Activated CD4-positive, alpha-beta T cell treated with anti-CD3 and anti-CD28 coated beads, Interleukin-2, amount 10 ng/mL, durations not matched to agents 24 days and 14 days (primary cell): ENCODE measurements at places on chromosomes 3 and 15. TPM values are rescaled to one million over a fixed set of nuclear protein-coding genes. Genes with fewer than 3 reads are reported as not detected.
A peak's percentile ranks its signal among the peaks of the same experiment; 100 is the strongest.

- no peak overlapping the region for H3K4me3 ChIP-seq
- no peaks in the 10 kb centered on the region for H3K27me3 ChIP-seq
- H3K27ac ChIP-seq = no peak overlapping the region
- H3K4me1 ChIP-seq = peaks cover 35% of the 10 kb centered on the region
- no peak for DNase-seq
Measured at GRCh38 chr3:47152578-47152977, 11.3 kb downstream of the SETD2 start.

DNA sequence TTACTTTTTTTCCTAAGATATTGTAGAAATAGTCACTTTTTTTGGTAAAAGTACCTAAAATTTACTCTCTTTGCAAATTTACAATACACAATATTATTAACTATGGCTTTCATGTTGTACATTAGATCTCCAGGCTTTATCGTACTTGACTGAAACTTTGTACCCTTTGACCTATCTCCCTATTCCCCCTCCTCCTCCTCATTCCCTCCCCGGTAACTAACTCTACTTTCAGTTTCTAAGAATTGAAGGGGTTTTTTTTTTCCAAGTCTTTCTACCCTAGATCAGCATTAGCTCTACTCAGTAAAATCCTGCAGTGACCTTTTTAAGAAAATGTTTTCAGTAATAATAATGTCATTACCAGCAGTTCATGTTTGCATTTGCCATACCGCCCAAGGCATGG lies 10.1 kb downstream of the HACL1 start:
- H3K4me3 ChIP-seq = no peak overlapping the region
- peaks cover 3% of the 10 kb centered on the region for H3K4me1 ChIP-seq
- H3K27ac ChIP-seq = peak overlapping the region; percentile 25

- DNase-seq = no peak
- no peaks in the 10 kb centered on the region for H3K36me3 ChIP-seq
- no peak overlapping the region for H3K27ac ChIP-seq
- no peaks in the 10 kb centered on the region for H3K27me3 ChIP-seq
- H3K4me3 ChIP-seq = no peak overlapping the region
Measured at GRCh38 chr3:17639765-17640164, 102.7 kb downstream of the TBC1D5 start.

DNA sequence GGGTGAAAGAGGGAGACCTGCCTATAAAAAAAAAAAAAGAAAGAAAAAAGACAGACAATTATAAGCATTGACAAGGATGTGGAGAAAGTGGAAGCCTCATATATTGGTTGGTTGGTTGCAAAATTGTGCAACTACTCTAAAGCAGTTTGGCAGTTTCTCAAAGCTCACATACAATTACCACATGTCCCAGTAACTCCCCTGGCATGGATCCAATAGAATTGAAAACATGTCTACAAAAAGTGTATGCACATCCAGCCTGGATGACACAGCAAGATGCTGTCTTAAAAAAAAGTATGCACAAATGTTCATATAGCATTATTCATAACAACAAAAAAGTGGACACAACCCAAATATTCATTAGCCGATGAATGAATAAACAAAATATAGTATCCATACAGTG lies 19.5 kb downstream of the SETMAR start:
- H3K27ac ChIP-seq = no peak overlapping the region
- H3K36me3 ChIP-seq = no peaks in the 10 kb centered on the region
- no peak for DNase-seq
- no peaks in the 10 kb centered on the region for H3K4me1 ChIP-seq

Gene MYLK
- 0.21 and 0.26 TPM in 2 replicates for total RNA-seq

Gene LXN
- 15.1 and 16.2 TPM in 2 replicates for total RNA-seq
